ENCODE measurements at places on chromosomes 2 and 18. TPM values are rescaled to one million over a fixed set of nuclear protein-coding genes. Genes with fewer than 3 reads are reported as not detected.
A peak's percentile ranks its signal among the peaks of the same experiment; 100 is the strongest.

DNA sequence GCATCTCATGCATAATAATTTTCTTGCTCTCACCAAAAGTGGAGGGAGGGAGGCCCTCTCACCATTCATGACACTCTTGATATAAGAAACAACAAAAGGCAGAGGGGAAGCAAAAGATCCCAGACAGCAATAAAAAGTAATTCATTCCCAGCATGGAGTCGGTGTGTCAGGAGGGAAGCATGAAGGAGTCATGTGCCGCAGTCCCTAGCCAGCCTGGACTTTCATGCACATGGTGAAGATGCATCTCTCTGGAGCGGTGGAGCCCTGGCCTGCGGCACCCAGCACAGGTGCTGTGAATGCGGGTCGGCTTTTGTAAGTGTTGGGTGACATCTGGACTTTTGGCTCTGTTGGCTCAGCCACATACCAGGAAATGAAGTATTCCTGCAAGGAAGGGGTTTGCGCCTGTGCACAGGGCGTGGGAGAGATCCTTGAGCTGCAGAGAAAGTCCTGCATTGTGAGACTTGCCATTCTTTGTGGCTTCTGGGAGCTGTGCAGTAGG, 119.4 kb downstream of the COPS8 start:
- peak overlapping the region; percentile 63 for H3K27ac ChIP-seq
- H3K36me3 ChIP-seq, result no peaks in the 10 kb centered on the region
- H3K27me3 ChIP-seq, result no peaks in the 10 kb centered on the region
- H3K4me3 ChIP-seq, result no peak overlapping the region
- H3K4me1 ChIP-seq, result peaks cover 15% of the 10 kb centered on the region
- DNase-seq, result no peak

GRCh38 chr2:148493822-148494563, 150.6 kb upstream of the EPC2 start:
- H3K4me1 ChIP-seq, result no peaks in the 10 kb centered on the region
- no peak overlapping the region for H3K4me3 ChIP-seq
- H3K36me3 ChIP-seq, result no peaks in the 10 kb centered on the region
- no peak for DNase-seq
- H3K27me3 ChIP-seq, result no peaks in the 10 kb centered on the region
- H3K27ac ChIP-seq, result no peak overlapping the region

- H3K36me3 ChIP-seq, result no peaks in the 10 kb centered on the region
- DNase-seq, result peak; percentile 53
- no peaks in the 10 kb centered on the region for H3K4me1 ChIP-seq
- no peak overlapping the region for H3K27ac ChIP-seq
- H3K4me3 ChIP-seq, result no peak overlapping the region
- no peaks in the 10 kb centered on the region for H3K27me3 ChIP-seq
These were observed 106.7 kb upstream of the NABP1 start for GRCh38 chr2:191571163-191571769.

DNA sequence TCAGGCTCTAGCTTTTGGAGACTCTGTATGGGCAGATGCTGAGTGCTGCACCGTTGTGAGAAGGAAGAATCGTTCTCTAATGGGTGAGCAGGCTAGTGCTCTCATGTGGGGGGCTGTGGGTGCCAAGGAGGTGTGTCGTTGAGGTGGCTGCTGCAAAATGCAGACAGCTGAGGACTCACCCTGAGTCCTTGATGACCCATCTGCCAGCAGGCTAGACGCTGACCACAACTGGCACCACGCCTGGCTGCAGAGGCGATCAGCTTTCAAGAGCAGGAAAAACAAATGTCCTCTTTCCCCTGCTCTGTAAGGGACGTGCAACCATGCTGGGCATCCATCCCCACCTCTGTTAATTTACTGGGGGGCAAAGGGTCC, 48.2 kb downstream of the HAUS1 start:
- no peak overlapping the region for H3K27ac ChIP-seq
- H3K27me3 ChIP-seq, result no peaks in the 10 kb centered on the region
- peaks cover 11% of the 10 kb centered on the region for H3K4me1 ChIP-seq
- H3K4me3 ChIP-seq, result peak overlapping the region; percentile 17

- no peak for DNase-seq
- H3K27ac ChIP-seq, result no peak overlapping the region
- no peaks in the 10 kb centered on the region for H3K4me1 ChIP-seq
- no peaks in the 10 kb centered on the region for H3K36me3 ChIP-seq
These were observed 114.0 kb downstream of the SP3 start for GRCh38 chr2:173851141-173851641.

DNA sequence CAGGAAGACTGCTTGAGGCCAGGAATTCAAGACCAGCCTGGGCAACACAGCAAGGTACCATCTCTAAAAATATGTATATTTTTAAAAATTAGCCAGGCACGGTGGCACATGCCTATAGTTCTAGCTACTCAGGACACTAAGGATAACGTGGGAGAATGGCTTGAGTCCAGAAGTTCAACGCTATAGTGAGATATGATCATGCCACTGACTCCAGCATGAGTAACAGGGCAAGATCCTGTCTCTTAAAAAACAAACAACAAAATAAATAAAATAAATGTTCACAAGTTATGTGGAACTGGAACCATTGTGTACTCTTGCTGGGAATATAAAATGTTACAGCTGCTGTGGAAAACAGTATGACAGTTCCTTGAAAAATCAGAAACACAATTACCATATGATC, 47.2 kb downstream of the USP34 start:
- peaks cover 38% of the 10 kb centered on the region for H3K4me1 ChIP-seq
- H3K4me3 ChIP-seq, result no peak overlapping the region
- no peak overlapping the region for H3K27ac ChIP-seq
- peak; percentile 75 for DNase-seq

DNA sequence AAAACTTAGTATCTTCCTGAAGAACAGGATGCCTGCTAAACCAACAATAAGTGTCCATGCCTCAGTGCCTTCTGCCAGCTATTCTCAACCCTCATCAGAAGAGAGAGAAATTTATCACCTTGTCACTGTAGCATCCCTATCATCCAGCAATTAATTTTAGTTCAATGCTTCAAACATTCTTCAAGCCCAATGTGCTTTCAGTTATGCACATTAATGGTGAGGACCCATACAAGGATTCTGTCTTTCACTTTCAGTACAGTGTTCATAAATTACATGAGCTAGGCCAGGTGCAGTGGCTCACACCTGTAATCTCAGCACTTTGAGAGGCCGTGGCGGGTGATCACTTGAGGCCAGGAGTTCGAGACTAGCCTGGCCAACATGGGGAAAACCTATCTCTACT, 47.0 kb upstream of the MSH6 start:
- no peaks in the 10 kb centered on the region for H3K4me1 ChIP-seq
- no peak overlapping the region for H3K27ac ChIP-seq
- DNase-seq, result no peak
- no peak overlapping the region for H3K4me3 ChIP-seq

DNA sequence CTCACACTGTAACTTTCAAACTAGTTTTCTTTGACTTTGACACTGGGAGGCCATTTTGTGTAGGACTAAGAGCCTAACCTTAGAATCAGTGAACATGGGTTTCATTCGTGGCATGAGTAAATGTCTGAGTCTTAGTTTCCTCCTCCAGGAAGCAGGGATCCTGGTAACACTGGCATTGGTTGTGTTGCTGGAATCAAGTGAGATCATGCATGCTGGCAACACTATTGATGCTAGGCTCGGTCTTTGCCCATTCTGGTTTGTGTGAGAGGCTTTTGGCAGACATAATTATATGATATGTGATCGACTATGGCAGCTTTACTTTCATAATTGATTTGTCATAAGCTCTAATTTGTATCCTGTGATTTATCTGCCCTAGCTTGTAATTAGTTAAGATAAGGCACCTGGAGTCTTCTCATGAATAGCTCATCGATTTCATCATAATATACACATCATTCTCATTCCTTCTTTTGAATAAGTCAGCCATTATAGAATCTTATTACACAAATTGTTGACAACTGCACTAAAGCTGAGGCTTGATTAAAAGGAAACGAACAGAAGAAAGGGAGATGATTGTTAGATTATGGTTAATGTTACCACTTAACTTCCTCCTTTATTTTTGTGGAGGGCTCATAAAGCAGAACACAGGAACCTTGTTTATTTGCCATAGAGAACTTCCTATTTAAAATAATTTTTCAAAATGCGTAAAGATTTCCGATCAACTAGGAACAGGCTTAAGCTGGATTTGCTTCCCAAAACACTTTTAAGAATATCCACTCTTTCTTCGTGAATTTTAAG, 12.6 kb downstream of the PPP1R1C start:
- H3K27ac ChIP-seq, result no peak overlapping the region
- no peaks in the 10 kb centered on the region for H3K27me3 ChIP-seq
- H3K4me3 ChIP-seq, result no peak overlapping the region
- H3K4me1 ChIP-seq, result no peaks in the 10 kb centered on the region
- no peak for DNase-seq

DNA sequence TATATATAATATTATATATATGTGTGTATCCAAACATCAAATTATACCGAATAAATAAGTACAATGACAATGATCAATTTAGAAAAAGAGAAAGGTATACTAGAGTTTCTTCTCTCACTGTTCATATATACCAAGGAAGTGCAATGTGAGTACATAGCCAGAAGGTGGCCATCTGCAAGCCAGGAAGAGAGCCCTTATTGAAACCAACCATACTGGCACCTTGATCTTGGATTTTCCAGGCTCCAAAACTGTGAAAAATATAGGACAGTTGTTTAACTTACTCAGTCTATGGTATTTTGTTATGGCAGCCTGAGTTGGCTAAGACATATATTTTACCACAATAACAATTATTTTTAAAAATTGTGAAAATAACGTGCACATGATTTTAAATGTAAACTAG, 1490.2 kb upstream of the SLC39A10 start:
- H3K36me3 ChIP-seq, result no peaks in the 10 kb centered on the region
- H3K27ac ChIP-seq, result no peak overlapping the region
- H3K4me1 ChIP-seq, result no peaks in the 10 kb centered on the region
- H3K4me3 ChIP-seq, result no peak overlapping the region
- DNase-seq, result no peak
- H3K27me3 ChIP-seq, result no peaks in the 10 kb centered on the region

DNA sequence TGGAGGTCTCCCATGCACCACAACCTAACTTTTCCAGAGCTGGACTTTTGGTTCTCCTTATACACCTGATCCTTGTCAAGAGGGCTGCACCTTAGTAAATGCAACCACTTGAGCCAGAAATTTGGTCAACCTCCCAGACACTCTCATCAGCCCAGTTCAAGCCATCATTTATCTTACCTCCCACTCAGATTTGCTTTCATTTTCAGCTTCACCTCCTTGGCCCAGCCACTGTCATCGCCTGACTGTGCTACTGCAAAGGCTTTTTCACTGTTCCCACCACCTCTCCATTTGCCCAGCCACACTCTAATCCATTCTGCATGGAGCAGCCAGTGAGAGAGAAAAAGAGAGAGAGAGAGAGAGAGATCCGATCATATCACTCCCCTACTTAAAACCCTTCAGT, 112.4 kb upstream of the DDX18 start:
- H3K27me3 ChIP-seq, result no peaks in the 10 kb centered on the region
- no peak for DNase-seq
- H3K4me1 ChIP-seq, result no peaks in the 10 kb centered on the region
- H3K36me3 ChIP-seq, result no peaks in the 10 kb centered on the region
- H3K4me3 ChIP-seq, result no peak overlapping the region

- no peak for DNase-seq
- H3K27ac ChIP-seq, result no peak overlapping the region
- H3K4me3 ChIP-seq, result no peak overlapping the region
- H3K4me1 ChIP-seq, result no peaks in the 10 kb centered on the region
- H3K36me3 ChIP-seq, result no peaks in the 10 kb centered on the region
These were observed 254.3 kb downstream of the RBM43 start for GRCh38 chr2:151007365-151007764.

DNA sequence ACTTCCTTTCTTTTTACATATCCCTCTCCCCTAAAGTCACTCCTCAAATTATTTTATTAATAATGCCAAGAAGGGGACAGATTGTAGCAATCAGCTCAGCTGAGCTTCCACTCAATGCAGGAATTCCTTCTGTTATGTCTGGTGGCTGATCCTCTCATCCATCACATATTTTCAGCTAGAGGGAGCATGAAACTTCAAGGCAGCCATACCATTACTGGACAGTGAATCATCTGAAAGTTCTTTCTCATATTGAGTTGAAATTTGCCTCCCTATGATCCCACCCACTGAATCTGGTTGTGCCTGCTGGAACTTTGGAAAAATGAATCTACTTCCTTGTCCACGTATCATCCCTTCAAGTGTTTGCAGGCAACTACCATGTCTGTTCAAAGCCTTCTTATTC, 11.2 kb downstream of the ZNF385B start:
- no peak overlapping the region for H3K4me3 ChIP-seq
- DNase-seq, result no peak
- no peak overlapping the region for H3K27ac ChIP-seq
- no peaks in the 10 kb centered on the region for H3K27me3 ChIP-seq

- H3K27ac ChIP-seq, result no peak overlapping the region
- no peak overlapping the region for H3K4me3 ChIP-seq
- H3K36me3 ChIP-seq, result no peaks in the 10 kb centered on the region
These were observed 22.6 kb upstream of the SUCLG1 start for GRCh38 chr2:84481702-84482101.

- DNase-seq, result no peak
- no peaks in the 10 kb centered on the region for H3K36me3 ChIP-seq
- H3K4me3 ChIP-seq, result no peak overlapping the region
These were observed 228.6 kb downstream of the CLIP4 start for GRCh38 chr2:29343830-29344229.

DNA sequence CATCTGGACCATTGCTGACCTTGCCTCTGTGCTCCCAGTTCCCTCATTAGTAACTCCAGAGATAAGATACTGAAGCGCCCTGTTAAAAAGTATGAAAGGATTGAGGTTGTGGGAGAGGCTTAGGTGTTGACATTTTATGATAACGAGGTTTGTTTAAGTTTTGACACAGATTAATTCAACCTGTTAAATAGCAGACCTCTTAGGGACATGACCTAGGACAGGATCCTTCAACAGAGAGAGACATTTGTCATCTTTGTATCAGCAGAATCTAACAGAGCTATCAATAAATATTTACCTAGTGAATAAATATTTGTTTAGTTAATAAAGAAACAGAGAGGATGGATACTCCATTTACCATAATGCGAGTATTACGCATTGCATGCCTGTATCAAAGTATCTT, 99.5 kb downstream of the DCC start:
- H3K4me1 ChIP-seq, result no peaks in the 10 kb centered on the region
- DNase-seq, result no peak
- no peak overlapping the region for H3K4me3 ChIP-seq
- H3K36me3 ChIP-seq, result no peaks in the 10 kb centered on the region
- no peak overlapping the region for H3K27ac ChIP-seq

DNA sequence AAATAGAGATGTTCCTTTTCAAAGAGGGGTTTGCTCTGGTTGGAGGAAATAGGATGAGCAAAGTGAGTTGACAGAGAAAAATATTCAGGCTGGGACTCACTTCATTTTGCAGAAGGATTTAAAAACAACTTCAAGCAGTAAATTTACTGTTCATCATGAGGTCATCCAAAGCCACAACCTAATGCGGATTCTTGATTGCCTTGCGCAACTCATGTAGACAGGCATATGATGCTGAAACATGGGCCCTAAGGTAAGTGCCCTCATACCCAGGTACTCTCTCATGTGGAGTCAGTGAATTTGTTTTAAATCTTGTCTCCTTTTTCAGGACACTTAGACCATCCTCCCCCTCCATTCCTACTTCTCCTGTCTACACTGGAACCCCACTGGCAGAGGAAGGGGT, 51.9 kb upstream of the LYPD1 start:
- H3K4me3 ChIP-seq, result no peak overlapping the region
- no peak for DNase-seq
- H3K27ac ChIP-seq, result no peak overlapping the region
- peaks cover 6% of the 10 kb centered on the region for H3K27me3 ChIP-seq
- H3K4me1 ChIP-seq, result no peaks in the 10 kb centered on the region

The GALNT13 gene
- total RNA-seq, result not detected

The TSPYL6 gene
- total RNA-seq, result not detected

The HNRNPA3 gene
- total RNA-seq, result 228 TPM

The SLC4A5 gene
- 1.2 TPM for total RNA-seq

The WDFY1 gene
- total RNA-seq, result 48.5 TPM

The DSC2 gene
- total RNA-seq, result 2.7 TPM

The IL1F10 gene
- total RNA-seq, result not detected

The UGT1A6 gene
- not detected for total RNA-seq

The PPP1R1C gene
- total RNA-seq, result 2.6 TPM

The NFATC1 gene
- 30.8 TPM for total RNA-seq
